ENCODE measurements at places on chromosomes 16 and 17.
A peak's percentile ranks its signal among the peaks of the same experiment; 100 is the strongest.

DNA sequence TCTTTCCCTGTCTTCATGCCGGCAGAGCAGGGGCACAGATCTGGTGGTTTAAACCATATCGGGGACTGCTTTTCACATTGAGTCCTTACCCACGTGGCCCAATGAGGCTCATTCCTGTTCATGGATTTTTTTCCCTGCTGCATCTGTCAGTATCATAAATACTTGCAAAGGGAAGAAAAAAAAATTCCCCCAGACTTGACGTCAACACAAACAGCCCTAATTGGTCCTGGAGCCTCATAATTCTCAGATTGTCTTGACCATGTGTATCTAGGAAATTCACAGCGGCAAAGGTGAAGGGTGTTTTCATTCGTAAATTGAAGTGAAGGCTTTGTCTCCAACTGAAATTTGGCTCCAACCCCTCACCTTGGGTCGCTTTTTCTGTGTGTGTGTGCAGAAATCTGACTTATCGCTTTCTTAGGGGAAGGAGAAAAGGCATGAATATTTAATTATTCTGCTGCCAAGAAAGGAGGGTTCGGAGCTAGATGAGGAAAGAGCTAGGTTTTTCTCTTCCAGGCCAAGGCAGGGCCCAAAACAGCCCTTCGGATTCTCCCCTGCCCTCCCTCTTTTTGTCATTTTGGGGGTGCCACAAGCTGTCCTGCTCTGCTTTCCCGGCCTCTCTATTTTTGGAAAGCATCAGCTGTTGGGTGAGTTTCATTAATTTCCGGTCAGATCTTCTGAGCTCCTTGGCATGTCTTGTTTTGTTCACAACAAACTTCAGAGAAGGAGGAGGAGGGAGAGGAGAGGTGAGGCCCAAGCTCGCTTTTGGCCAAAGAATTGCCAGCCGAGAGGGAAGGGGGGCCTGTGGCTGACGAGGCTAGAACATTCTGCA, 17.8 kb upstream of the CIBAR2 start:
- DNase-seq: no peak

- no peak for DNase-seq
Observed at GRCh38 chr16:67264277-67264676, 15.1 kb upstream of the PLEKHG4 start.

DNA sequence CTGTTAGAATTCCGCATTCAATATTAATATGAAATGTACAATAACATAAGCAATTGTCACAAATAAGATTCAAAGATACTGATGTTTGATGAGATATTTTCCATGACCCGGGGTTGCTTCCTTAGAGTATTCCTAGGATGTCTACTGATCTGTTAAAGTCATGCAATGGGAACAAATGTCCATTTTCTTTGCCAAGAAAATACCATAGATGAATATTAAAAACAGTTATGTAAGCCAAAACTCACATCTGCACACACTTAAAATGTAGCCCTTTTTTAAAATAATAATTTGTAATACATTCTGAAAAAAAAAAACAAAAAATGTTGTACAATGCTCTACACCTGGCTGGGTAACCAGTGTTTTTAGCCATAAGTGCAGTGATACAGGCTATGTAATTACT, 259.4 kb upstream of the AXIN2 start:
- DNase-seq: no peak

- peak; percentile 65 for DNase-seq
Observed at GRCh38 chr17:37047631-37048104, 98.9 kb downstream of the AATF start.

DNA sequence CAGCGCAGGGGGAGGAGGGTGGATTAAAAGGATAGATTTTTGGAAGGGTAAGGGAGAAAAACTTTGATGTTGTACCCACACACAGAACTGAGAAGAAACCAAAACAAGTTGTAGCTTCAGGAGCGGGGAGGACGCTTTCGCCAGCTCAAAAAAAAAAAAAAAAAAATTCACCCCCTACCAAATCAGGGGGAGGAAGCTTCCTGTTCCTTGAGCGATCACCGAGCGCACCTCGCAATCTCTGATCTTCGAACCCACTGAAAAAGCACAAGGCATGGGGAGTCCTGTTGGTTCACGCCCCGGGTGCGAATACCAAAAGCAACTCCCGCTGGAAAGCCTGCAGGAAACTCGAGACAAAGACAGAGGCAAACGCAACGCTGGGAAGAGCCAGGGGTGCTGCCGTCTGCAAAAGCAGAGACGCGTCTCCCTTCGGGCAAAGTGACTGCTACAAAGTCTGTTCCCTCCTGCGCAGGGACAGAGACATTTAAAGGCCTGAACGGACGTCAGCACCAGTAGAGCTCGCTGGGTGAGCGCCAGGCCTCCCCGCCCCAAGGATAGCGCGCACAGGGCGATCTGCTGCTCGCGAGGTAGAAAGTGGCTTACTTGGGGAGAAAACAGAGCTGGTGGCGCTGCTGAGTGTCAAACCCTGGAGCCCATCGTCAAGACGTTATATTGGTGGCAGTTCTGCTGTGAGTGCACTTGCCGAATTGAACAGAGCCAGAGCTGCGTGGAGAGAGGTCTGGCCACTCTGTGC, 190.4 kb downstream of the USP22 start:
- no peak for DNase-seq

DNA sequence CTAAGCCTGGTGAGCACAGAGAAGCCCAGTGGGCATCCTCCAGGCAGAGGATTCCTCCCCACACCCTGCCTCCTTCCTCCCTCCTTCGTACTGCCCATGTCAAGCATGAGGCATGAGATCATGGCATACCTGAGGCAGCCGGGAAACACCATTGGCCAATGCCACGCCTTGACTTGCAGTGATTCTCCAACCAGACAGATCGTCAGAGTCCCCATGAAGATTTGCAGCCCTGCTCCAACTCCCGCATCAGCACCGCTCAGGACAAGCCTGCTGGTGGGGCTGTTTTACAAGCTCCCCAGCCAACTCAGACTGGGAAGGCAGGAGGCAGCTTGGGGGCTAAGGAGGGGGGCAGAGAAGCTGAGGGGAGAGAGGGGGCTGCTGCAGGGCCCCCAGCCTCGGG, 2.9 kb upstream of the KRT16 start:
- no peak for DNase-seq

DNA sequence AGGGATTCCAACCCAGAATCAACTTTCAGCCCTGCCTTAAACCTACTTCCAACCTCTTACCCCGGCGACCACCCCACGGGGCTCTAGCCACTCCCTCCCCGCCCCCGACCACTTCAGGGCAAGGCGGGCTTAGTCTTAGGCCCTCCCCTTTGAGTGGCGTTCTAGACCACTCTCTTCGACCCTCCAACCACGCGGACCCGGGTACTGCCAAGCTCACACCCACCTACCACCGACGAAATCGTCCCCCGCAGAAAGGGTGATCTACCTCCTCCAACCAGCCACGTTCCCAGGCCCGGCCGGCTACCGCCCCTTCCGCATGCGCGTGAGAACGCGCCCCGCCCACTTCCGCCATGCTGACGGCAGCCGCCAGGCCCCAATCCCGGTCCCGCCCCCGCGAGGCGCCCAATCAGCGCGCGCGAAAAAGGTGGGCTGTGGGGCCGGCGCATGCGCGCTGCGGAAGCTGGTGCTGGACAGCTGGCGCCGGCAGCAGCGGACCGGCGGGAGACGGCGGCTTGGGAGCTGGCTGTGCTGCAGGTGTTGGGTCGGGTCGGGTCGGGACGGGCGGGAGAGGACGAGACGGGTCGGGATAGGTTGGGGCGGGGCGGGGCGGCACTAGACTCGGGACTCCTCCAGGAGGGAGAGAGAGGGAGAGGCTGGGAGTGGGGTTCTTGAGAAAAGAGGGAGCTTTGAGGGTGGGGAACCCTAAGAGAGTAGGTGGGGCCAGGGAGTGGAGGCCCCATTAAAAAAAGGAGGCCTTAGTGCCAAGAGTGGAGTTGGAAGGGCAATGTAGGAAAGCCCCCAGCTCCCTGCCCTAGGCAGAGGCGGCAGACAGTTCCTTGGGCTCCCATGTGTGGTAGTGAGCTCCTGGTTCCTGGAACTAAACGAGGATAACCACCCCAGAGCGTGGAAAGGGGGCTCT, at the start of gene NAT9:
Gene NAT9, minus strand, starts transcription at position 302 of the 919 bp plus-strand sequence. CDS start 647 bp downstream, outside the sequence.
- DNase-seq: peak; percentile 98

DNA sequence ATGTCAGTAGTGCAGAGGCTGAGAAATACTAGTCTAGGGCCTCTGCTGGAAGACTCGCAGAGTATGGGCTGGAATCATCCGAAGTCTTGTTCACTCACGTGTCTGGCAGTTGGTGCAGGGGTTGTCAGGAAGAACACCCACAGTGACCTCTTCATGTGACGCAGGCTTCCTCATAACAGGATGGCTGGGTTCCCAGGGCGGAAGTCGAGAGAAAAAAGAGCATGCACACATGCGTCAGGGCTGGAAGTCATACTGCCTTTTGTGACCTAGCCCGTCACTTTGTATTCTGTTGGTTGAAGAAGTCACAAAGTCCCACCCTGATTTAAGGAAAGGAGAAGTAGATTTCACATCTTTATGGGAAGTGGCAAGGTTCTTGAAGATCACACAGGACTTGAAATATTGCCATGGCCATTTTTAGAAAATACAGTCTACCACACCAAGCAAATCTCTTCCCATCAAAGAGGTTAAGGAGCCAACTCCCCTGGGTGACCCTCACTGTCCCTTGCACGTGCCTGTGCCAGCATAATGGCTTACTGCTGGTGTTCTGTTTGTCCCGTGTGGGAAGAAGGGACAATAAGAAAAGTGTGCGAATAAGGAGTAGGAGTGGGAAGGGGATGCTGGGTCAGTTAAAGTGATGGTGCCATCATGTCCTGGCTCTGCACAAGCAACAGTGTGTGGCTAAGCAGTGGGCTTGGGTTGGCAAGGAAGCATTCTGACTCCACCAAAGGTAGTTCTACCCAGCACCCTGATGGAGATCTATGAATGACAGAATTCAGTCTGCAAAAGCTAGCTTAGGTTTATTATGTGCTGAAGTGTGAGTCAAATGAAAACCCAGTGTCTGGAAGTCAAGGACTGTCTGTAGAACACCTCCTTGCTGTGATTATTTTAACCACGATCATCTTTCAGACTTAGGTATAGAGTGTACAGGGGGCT, 28.1 kb downstream of the HEATR3 start:
- DNase-seq: no peak

DNA sequence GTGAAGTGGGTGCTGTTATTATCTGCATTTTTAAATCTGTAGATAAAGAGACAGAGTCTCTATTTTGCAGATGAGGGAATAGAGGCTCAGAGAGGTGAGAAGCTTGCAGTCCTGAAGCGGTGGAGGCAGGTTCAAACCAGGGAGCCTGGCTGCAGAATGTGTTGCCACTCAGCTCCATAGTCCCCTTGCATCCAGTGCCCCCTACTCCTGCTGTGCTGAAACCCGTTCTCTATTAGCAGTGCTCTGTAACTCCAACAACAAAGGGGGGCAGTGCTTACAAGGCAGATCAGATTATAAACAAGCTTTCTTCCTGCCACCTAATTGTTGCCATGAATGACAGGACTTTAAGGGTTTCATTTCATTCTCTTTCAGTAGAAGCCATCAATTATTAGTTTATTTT, 118.1 kb upstream of the CACNG3 start:
- no peak for DNase-seq

DNA sequence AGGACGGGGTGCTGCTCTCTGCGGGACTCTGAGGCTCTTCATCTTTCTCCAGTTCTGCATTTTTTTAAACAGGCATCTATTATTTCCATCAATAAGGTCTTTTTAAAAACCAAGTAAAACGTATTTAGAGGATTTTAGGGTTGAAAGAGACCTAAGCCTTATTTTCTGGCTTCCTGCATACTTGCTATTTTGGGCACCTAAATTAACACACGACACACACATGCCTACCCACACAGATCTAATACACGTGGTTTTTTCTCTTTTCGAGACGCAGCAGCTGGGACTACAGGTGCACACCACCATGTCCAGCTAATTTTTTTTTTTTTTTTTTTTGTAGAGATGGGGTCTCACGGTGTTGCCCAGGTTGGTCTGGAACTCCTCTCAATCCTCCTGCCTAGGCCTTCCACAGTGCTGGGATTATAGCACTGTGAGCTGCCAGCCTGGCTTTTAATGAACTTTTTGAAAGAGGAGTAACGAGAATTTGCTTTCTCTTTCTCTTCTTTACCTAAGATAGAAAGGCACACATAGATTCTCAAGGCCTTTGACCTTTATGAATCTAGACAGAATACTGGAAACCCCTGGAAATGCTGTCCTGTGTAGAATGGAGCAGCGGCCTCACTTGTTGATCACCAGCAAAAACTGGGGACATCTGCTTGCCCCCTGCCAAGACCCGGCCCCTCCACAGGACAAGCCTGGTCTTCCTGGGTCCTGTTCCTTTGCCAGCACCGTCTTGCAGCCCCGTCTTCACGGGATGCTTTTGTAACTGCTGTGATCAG, 13.8 kb downstream of the DNAAF8 start:
- no peak for DNase-seq

DNA sequence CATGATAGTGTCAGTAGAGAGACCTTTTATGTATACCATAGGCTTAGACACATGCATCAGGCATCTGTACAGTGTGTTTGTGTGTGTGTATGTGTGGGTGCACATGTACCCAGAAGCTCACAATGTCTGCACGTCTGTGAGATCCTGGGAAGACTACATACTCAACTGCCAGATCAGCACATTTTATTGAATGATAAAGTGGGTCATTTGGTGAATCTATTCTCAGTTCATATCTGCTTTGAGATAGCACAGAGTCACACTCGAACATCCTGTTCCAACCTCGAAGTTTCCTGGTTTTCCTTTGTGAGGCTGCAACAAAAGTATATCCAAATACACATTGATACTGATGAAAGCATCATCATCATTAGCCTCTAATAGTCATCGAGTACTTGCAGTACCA, 63.6 kb downstream of the MAF start:
- DNase-seq: no peak

- peak; percentile 71 for DNase-seq
Observed at GRCh38 chr17:75632863-75633485, at the start of gene SMIM5. Gene SMIM5 (plus strand): TSS chr17:75633434. CDS start chr17:75640202, 6,768 bp downstream.
